ENCODE measurements at places on chromosomes 1 and 21.

DNA sequence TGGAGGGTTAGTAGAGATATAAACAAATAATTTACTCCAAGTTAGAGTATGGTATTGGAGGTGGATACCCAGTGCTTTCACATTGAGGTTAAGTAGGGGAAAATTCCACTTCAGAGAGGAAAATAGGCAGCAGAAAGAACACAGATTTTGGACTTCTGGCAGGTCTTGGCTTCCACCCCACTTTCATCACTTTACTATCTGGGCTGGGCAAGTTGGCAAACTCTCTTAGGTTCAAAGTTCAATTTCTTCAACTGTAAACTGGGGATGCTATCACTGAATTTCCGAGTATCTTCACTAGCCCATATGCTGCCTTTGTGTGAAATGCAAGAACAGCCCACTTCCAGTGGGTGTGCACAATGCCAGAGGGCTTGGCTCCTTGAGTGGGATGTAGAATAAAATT lies 214.9 kb downstream of the GABPA start:
- no peak for DNase-seq

DNA sequence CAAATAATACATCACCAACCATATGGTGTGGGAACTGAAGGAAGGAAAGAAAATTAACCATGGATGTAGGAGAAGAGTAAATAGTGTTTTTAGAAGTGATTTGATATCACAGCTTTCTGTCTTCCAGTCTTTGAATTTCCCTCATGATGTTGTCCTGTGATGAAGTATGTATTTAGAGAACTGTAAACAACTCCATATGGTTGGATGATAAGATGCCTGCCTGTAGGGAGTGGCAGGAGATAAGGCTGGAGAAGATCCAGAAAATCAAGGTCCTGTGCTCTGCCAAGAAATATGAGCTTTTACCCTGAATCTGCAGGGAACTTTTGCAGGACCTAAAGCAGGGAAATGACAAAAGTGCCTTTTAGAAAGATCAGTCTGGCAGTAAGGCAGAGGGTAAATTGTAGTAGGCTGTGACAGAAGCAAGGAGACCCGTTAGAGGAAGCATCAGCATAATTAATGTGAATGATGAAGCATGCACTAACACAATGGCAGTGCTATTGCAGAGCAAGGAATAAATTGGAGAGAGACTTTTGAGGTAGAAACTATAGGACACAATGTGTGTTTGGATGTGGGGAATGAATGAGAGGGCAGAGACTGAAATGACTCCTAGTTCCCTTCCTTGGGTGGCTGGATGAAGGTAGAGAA lies 21.9 kb downstream of the CEPT1 start:
- DNase-seq, result no peak

DNA sequence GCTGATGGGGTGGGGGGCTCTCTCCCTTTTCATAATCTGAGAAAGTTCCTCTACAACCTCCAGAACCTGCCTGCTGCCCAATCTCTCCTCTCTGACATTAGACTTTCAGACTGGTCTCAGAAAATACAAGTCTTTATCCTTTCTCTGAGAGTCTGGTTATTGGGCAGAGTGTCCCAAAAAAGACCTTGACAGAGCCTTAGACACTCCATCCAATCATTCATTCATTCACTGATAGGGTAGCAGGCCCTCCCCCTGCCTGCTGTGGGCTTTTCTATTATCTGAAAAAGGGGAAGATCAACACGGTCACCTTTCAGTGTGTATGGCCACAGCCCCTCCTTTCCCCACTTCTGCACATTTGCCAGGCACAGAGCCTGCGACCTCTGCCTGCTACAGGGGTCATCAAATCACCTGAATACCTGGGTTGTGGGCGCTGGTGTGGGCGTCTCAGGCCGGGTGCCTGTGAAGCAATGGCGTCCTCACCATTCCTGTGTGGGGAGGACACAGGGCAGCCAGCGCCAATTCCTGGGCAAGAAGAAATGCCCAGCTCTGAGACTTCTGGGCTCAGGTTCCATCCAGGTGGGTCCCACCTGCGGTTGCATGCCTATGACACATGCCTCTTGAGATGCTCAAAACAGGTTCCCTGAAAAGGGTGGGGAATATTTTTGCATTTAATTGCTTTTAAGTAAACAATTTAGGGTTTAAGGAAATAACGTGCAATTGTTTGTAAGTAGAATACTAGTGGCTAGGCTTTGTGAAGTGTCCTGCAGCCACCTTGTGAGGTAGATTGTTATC lies 52.8 kb downstream of the ELK4 start:
- peak; percentile 32 for DNase-seq

- no peak for DNase-seq
These were observed 652.9 kb upstream of the USP24 start for GRCh38 chr1:55868026-55868425.

GRCh38 chr1:63413394-63413793 lies 46.0 kb downstream of the ALG6 start:
- DNase-seq, result no peak

DNA sequence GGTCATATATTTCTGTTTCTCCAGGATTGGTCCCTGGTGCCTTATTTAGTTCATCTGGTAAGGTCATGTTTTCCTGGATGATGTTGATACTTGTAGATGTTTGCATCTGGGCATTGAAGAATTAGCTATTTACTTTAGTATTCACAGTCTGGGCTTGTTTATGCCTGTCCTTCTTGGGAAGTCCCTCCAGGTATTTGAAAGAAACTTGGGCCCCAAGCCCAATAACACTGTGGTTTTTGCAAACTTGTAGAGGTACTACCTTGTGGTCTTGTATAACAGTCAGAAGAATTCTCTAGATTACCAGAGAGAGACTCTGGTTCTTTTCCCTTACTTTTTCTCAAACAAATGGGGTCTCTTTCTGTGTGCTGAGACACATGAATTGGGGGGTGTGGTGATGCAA lies 251.4 kb upstream of the B3GALT2 start:
- DNase-seq, result no peak

DNA sequence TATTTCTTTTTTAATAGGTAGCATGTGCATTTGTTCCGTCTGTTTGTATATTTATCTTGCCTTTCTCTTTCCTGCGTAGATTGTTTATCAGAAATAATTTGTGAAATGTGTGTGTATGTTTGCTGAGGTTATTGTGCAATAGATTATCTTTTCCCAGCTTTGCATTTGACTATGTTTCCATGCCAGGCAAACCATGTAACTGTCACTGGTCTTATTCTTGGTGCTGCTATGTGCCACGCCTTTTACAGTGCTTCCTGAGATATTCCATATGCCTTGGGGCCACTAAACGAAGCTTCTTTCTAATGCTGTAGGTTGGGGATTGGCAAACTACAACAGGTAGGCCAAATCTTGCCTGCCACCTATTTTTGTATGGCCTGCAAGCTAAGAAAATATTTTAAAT lies 598.8 kb downstream of the PLPP3 start:
- no peak for DNase-seq

GRCh38 chr1:106637566-106637965 lies 418.9 kb upstream of the PRMT6 start:
- no peak for DNase-seq

DNA sequence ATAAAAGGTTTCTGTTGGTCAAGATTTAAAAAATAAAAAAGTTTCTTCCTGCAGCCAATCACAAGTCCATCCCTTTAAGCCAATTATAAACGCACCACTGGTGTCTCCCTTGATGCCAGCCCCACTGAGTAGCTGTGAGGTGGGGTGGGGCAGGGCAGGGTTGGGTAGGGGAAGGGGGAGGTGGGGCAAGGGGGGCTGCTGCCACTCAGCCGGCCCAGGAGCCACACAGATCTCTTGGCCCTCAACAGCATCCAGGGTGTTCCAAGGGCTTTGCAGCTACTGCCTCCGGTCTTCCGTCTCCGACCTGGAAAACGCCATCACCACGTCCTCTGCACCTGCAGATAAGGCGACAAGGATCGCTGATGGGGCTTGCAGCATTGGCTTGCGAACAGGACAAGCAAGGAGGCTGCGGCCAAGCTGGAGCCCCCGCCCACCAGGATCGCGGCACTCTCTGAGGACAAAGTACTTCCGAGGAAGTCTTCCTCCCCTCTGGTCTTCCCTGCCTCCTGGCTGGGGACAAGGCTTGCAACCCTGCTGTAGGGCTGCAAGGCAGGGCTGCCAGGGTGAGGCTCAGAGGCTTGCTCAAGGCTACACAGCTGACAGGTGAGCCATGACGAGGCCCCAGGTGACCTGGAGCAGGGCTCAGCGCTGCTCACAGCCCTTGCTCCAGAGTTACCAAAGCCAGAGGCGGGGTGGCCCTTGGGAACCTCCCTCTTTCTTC lies 26.8 kb upstream of the CLSTN1 start:
- DNase-seq, result peak; percentile 68

DNA sequence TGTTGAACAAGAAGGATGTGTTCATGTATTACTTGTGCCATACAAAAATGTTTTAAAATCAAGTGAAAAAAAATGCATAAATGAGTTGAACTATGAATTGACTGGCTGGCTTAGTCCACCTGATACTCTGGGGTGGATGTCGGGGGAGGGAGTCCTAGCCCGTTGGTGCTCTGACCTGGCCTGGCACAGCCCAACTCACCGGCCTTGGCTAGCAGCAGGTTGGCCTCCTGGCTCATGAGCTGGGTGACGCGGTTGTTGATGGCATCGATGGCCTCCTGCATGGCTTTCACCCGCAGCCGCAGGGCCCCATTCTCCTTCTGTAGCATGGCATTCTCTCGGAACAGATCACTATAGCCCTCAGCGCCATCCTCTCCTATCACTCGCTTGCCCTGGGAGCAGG lies 21.6 kb downstream of the KIF21B start:
- no peak for DNase-seq

- DNase-seq, result no peak
These were observed 32.5 kb downstream of the CDKN2C start for GRCh38 chr1:51002516-51002915.

DNA sequence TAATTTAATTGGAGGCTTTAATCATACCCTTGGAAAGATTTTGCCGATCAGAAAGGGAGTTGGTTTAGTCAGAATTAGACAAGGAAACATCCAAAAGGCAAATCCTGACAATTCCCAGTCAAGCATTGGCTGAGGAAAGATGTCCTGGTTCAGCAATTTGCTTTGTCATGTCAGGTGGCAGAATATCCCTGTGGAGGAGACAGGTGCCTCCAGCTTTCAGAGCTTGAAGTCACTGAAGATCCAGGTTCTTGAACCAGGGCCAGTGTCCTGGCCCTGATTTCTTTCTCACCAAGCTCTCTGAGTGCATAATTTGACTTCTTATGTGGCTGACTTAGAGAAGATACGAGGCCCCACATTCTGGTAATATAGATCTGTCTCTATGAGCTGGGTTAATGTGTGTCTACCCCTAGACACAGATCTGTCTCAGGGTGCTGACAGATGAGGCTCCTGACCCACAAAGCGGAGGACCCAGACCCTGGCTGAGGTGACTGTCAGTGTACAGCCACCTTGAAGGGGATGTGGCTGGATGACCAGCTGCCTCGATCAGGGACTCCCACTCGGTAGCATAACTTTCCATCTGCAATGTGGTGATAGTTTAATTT lies 118.9 kb downstream of the HHAT start:
- no peak for DNase-seq

- no peak for DNase-seq
These were observed 255.1 kb downstream of the FGGY start for GRCh38 chr1:59552007-59552406.
